ENCODE measurements at places on chromosomes 11 and 22. TPM values are rescaled to one million over a fixed set of nuclear protein-coding genes. Genes with fewer than 3 reads are reported as not detected.

- H3K4me1 ChIP-seq = no peaks in the 10 kb centered on the region
- 0 out of 2 replicates have a peak, but pooled peaks cover 4% of the 10 kb centered on the region for H3K27me3 ChIP-seq
- H3K4me3 ChIP-seq = no peak overlapping the region
- H3K27ac ChIP-seq = no peak overlapping the region
- no peaks in the 10 kb centered on the region for H3K36me3 ChIP-seq
- no peak for DNase-seq
Measured at GRCh38 chr11:112587664-112588063, 327.0 kb upstream of the PLET1 start.

GRCh38 chr11:2673871-2674471 lies 25.8 kb downstream of the KCNQ1OT1 start:
- no peaks in the 10 kb centered on the region for H3K4me1 ChIP-seq
- H3K4me3 ChIP-seq = no peak overlapping the region
- no peaks in the 10 kb centered on the region for H3K27me3 ChIP-seq
- H3K36me3 ChIP-seq = no peaks in the 10 kb centered on the region
- no peak for DNase-seq

GRCh38 chr22:27723708-27724107 lies 77.8 kb downstream of the MN1 start:
- DNase-seq = no peak
- no peak overlapping the region for H3K27ac ChIP-seq
- H3K4me1 ChIP-seq = peaks cover 25% of the 10 kb centered on the region
- H3K27me3 ChIP-seq = no peaks in the 10 kb centered on the region
- H3K4me3 ChIP-seq = no peak overlapping the region

DNA sequence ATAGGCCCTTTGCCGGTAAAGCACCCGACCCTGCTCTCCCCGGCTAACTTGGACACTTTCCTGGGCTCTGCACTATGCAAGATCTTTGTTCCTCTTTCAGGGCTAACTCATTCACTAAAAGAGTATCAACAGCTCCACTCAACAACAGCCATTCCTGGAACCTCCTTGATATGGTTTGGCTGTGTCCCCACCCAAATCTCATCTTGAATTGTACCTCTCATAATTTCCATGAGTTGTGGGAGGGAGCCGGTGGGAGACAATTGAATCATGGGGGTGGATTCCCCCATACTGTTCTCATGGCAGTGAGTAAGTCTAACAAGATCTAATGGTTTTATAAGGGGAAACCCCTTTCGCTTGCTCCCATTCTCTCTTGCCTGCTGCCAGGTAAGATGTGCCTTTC lies 330.0 kb downstream of the TENM4 start:
- H3K27me3 ChIP-seq = peaks cover 21% of the 10 kb centered on the region
- H3K27ac ChIP-seq = no peak overlapping the region
- H3K4me3 ChIP-seq = no peak overlapping the region
- H3K4me1 ChIP-seq = no peaks in the 10 kb centered on the region
- H3K36me3 ChIP-seq = no peaks in the 10 kb centered on the region

DNA sequence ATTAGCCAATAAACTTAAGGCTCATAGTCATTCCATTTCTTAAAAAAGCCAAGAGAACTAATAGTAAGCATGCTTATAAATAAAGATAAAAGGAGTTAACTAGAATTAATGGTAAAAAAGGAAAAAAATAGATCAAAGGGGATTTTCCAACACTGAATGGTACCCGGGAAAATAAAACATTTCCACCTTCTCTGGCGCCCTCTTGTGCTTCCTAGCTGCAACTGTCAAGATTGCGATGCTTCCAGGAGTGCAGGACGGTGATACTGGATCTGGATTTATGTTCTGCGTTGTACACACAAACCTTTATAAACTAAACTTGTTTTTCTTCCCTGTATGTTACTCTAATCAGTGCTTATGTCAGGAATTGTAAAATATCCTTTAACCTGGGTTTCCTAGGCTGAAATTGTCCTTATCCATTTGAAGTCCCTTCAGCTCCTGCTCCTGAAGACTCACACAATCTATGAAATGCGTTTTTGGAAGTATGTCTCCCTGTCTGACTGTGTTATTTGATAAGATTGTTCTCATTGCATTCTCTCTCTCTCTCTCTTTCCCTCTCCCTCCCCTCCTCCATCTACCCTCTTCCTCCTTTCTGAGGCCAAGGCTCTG lies 9.6 kb upstream of the HTATIP2 start:
- peak overlapping the region; percentile 14 for H3K4me3 ChIP-seq
- H3K27me3 ChIP-seq = no peaks in the 10 kb centered on the region
- no peaks in the 10 kb centered on the region for H3K4me1 ChIP-seq

DNA sequence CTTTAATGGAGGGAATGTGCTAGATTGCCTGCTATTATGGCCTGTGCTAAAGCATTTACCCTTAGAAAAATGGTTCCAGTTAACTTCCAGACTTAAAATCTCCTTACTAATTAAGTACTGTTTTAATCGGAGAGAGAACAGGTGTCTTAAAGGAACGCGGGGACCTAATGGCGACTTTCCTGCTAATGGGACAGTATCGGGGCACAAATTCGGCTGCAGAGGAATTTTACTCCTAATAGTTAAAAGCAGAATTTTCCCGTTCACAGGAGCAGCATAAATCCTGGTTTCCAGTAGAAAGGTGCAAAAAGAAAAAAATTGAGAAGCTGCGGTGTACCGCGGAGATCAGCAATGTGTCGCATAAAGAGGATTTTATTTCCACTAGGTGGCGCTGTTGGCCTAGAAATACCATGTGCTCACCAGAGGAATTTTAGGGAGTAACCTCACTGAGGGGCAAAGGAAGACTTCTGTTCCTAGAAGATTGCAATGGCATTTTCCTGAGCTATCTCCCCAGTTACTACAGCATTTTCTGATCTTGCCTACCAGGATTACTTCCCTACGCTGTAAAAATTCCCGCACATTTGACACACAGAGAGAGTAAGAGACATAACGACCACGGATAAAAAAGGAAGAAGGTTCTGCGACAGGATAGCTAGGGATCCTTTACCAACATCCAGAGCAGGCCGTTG lies 44.5 kb downstream of the ZNF280B start:
- peak overlapping the region; percentile 8 for H3K4me3 ChIP-seq
- no peak overlapping the region for H3K27ac ChIP-seq
- no peaks in the 10 kb centered on the region for H3K4me1 ChIP-seq
- DNase-seq = peak; percentile 51
- H3K36me3 ChIP-seq = no peaks in the 10 kb centered on the region

GRCh38 chr11:65213322-65214211 lies 31.8 kb downstream of the CAPN1 start:
- no peak for DNase-seq
- no peaks in the 10 kb centered on the region for H3K4me1 ChIP-seq
- H3K27ac ChIP-seq = no peak overlapping the region
- H3K4me3 ChIP-seq = no peak overlapping the region
- H3K27me3 ChIP-seq = no peaks in the 10 kb centered on the region
- H3K36me3 ChIP-seq = peaks cover 29% of the 10 kb centered on the region

DNA sequence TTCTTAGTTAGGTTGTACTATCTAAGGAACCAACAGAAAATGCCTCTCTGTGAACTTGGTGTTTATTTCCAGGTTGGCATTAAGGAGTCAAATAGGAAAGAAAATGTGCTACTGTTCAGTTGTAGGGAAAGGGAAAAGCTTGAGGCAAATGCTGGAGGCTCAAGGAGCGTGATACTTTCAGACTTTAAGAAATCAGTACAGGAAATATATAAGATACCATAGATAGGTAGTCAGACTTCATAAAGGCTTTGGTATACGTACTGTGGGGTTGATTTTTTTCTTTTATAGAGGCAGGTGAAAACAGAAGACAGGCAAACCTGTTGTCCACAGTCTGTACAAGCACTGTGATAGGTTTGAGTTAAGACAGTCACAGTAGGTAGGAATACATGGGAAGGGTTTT lies 30.8 kb downstream of the EP300 start:
- peaks cover 19% of the 10 kb centered on the region for H3K36me3 ChIP-seq
- H3K4me1 ChIP-seq = no peaks in the 10 kb centered on the region
- DNase-seq = no peak
- H3K27ac ChIP-seq = no peak overlapping the region
- no peaks in the 10 kb centered on the region for H3K27me3 ChIP-seq
- no peak overlapping the region for H3K4me3 ChIP-seq

- H3K27ac ChIP-seq = no peak overlapping the region
- no peaks in the 10 kb centered on the region for H3K4me1 ChIP-seq
- no peaks in the 10 kb centered on the region for H3K27me3 ChIP-seq
- H3K4me3 ChIP-seq = no peak overlapping the region
Measured at GRCh38 chr11:58286249-58286648, 18.2 kb upstream of the OR10W1 start.

GRCh38 chr11:1570531-1570895 lies 1.6 kb downstream of the DUSP8 start:
- no peak overlapping the region for H3K27ac ChIP-seq
- H3K27me3 ChIP-seq = no peaks in the 10 kb centered on the region
- H3K4me1 ChIP-seq = peaks cover 16% of the 10 kb centered on the region
- peak overlapping the region; percentile 65 for H3K4me3 ChIP-seq

DNA sequence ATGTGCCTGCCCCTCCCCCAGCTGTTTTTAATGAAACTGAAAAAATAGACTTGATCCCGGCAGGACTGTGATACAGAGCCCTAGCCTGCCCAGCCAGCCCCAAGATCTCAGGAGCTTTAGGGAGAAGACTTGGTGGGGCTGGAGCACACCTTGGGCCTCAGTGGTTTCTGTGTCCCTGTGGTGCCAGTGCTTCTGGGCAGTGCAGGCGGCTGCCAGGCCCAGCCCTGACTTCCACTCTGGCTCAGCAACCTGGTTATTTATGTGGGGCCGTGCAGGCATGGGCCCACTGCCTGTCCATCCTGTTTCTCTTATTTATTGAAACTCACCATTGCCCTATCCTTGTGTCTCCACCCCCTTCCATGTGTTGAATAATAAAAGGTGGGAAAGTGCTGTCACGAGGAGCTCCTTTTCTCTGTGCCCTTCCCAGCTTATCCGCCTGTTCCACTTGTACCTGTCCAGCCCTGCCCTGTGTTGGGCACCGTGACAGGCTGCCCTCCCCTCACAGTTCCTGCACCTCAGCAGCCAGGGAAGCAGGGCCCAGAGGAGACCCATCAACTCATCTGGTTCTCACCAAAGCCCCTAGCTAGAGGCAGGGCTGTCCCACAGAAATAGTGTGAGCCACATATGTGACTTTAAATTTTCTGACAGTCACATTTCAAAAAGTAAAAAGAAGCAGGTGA lies 20.2 kb downstream of the RELT start:
- H3K27ac ChIP-seq = no peak overlapping the region
- no peak for DNase-seq
- no peak overlapping the region for H3K4me3 ChIP-seq
- peaks cover 2% of the 10 kb centered on the region for H3K36me3 ChIP-seq

- no peaks in the 10 kb centered on the region for H3K27me3 ChIP-seq
- no peak overlapping the region for H3K4me3 ChIP-seq
- H3K4me1 ChIP-seq = no peaks in the 10 kb centered on the region
- DNase-seq = no peak
Measured at GRCh38 chr22:46046299-46046685, 69.3 kb upstream of the WNT7B start.

- peaks cover 25% of the 10 kb centered on the region for H3K4me1 ChIP-seq
- DNase-seq = no peak
- no peaks in the 10 kb centered on the region for H3K36me3 ChIP-seq
- no peak overlapping the region for H3K27ac ChIP-seq
Measured at GRCh38 chr11:27468209-27468994, 4.2 kb downstream of the LGR4 start.

- no peaks in the 10 kb centered on the region for H3K27me3 ChIP-seq
- H3K4me1 ChIP-seq = peaks cover 49% of the 10 kb centered on the region
- H3K36me3 ChIP-seq = peaks cover 24% of the 10 kb centered on the region
- H3K27ac ChIP-seq = no peak overlapping the region
Measured at GRCh38 chr11:117171404-117172061, 7.0 kb upstream of the SIDT2 start.

DNA sequence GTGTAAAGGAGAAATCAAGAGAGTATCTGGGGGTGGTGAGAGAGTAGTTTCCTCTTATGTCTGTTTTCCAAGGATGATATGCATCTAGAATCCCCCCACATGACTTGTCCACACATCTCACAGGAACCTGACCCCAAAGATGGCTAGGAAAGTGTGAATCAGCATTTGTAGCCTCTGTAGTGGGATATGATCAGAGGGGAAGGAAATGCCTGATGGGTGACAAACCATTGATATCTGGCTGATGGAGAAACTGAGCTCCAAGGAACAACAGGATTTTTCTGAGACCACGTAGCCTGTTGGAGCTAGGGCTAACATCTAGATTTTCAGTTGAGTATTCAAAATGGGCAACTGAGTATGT lies 369.4 kb downstream of the DDX10 start:
- H3K27me3 ChIP-seq = no peaks in the 10 kb centered on the region
- no peak overlapping the region for H3K27ac ChIP-seq
- no peak for DNase-seq
- H3K4me1 ChIP-seq = no peaks in the 10 kb centered on the region
- H3K4me3 ChIP-seq = no peak overlapping the region
- no peaks in the 10 kb centered on the region for H3K36me3 ChIP-seq

GRCh38 chr22:42847110-42847509 lies 10.0 kb downstream of the ARFGAP3 start:
- no peak overlapping the region for H3K27ac ChIP-seq
- DNase-seq = no peak
- no peaks in the 10 kb centered on the region for H3K27me3 ChIP-seq
- no peak overlapping the region for H3K4me3 ChIP-seq
- no peaks in the 10 kb centered on the region for H3K36me3 ChIP-seq
- peaks cover 26% of the 10 kb centered on the region for H3K4me1 ChIP-seq

GRCh38 chr11:1491379-1491778 lies 4.8 kb upstream of the MOB2 start:
- H3K4me1 ChIP-seq = peaks cover 1% of the 10 kb centered on the region
- H3K4me3 ChIP-seq = no peak overlapping the region
- no peak overlapping the region for H3K27ac ChIP-seq
- DNase-seq = no peak

GRCh38 chr11:10382518-10382917 lies 72.5 kb upstream of the AMPD3 start:
- H3K4me3 ChIP-seq = no peak overlapping the region
- H3K27ac ChIP-seq = no peak overlapping the region
- no peaks in the 10 kb centered on the region for H3K27me3 ChIP-seq

GRCh38 chr11:128860571-128861361 lies 6.3 kb downstream of the KCNJ1 start:
- no peak overlapping the region for H3K4me3 ChIP-seq
- DNase-seq = no peak

- no peaks in the 10 kb centered on the region for H3K4me1 ChIP-seq
- DNase-seq = no peak
- no peaks in the 10 kb centered on the region for H3K27me3 ChIP-seq
- H3K36me3 ChIP-seq = no peaks in the 10 kb centered on the region
Measured at GRCh38 chr11:78424334-78425270, 7.0 kb upstream of the GAB2 start.

DNA sequence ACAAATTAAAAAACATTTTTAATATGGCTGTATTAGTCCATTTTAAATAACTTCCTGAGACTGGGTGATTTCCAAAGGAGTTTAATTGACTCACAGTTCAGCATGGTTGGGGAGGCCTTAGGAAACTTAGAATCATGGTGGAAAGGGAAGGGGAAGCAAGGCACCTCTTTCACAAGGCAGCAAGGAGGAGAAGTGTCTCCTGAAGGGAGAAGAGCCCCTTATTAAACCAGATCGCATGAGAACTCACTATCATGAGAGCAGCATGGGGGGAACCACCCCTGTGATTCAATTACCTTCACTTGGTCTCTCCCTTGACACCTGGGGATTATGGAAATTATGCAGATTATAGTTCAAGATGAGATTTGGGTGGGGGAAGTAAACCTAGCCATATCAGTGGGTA lies 488.6 kb downstream of the ETS1 start:
- H3K27ac ChIP-seq = no peak overlapping the region
- H3K4me1 ChIP-seq = peaks cover 5% of the 10 kb centered on the region
- no peak for DNase-seq
- H3K4me3 ChIP-seq = no peak overlapping the region

Gene OR51I1
- 23.1 TPM for total RNA-seq

Gene TPBGL
- 0.12 TPM for total RNA-seq

Gene OR6T1
- not detected for total RNA-seq

Gene GAB2
- 1.9 TPM for total RNA-seq

Gene RBM4
- 94.4 TPM for total RNA-seq

All from HCT116 (cell line).